ENCODE measurements at places on chromosomes 1 and 21.

GRCh38 chr1:20093940-20094391, 24.0 kb downstream of the PLA2G5 start:
- DNase-seq = no peak

GRCh38 chr21:36791695-36792470, 93.0 kb downstream of the SIM2 start:
- no peak for DNase-seq

GRCh38 chr1:30719406-30720270, 3.7 kb downstream of the MATN1 start:
- DNase-seq = no peak

DNA sequence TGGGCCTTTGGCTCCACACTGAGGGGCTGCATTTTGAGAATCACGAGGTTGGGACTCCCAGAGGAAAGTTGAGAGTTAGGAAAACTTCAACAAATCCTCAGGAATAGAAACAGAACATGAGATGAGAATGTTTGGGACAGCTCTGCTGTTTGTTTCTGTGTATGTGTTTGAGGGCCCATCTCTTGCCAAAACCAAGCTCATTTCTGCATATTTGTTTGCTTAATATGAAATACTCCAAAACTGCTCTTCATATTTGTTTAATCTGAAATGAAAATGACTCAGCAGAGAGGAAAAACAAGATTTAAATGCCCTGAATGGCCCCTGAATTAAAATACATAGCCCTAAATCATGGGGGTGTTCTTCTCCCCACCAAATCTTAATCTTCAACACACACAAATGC, 78.1 kb downstream of the DDR2 start:
- no peak for DNase-seq

DNA sequence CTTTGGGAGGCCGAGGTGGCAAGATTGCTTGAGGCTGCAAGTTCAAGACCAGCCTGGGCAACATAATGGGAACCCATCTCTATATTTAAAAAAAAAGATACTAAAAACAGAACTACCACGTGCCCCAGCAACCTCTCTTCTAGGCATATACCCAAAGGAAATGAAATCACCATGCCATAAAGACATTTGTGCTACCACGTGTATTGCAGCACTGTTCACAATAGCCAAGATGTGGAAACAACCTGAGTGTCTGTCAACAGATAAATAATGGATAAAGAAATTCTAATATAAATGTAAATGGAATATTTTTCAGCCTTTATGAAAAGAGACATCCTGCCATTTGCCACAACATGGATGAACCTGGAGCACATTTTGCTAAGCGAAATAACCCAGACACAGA, 128.6 kb downstream of the PCNX2 start:
- DNase-seq = no peak

DNA sequence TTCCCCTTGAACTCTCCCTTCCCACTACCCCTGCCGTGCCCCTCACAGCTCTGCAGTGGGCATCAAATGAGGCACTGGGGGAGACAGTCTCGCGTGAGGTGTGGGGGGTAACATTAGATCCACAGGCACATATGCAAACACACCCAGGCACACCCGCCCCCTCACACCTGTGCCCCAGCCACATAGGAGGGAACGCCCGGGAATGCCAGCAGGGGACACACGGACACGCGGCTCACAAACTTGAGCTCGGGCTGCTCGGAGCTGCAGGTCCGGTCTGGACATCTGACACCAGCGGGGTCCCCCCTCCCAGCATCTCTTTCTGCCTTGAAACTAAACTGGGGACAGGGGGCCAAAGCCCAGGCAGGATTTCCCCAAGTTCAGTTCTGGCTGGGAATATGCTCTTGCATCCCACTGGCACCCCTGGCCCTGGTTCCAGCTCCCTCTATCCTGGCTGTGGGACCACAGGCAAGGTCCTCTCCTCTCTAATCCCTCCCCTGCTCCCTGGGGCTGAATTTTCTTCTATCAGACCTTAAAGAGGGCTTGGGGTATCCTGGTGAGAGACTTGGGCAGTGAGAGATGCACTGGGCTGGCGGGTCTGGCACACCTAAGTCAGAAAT, 30.6 kb downstream of the CDCP2 start:
- DNase-seq = no peak
